ENCODE measurements at places on chromosomes 3 and 15. TPM values are rescaled to one million over a fixed set of nuclear protein-coding genes. Genes with fewer than 3 reads are reported as not detected.

Gene SNTN
- total RNA-seq = not detected

Gene CADPS
- 16.4 TPM for total RNA-seq

Gene CHST14
- 15.6 TPM for total RNA-seq

DNA sequence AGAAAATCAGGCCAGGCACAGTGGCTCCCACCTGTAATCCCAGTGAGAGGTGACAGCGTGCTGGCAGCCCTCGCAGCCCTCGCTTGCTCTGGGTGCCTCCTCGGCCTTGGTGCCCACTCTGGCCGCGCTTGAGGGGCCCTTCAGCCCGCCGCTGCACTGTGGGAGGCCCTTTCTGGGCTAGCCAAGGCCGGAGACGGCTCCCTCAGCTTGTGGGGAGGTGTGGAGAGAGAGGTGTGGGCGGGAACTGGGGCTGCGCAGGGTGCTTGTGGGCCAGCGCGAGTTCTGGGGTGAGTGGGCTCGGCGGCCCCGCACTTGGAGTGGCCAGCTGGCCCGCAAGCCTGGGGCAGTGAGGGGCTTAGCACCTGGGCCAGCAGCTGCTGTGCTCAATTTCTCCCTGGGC lies 252.6 kb downstream of the FOXP1 start:
- DNase-seq = no peak
- H3K4me3 ChIP-seq = no peak overlapping the region
- H3K27ac ChIP-seq = no peak overlapping the region
- H3K36me3 ChIP-seq = no peaks in the 10 kb centered on the region

DNA sequence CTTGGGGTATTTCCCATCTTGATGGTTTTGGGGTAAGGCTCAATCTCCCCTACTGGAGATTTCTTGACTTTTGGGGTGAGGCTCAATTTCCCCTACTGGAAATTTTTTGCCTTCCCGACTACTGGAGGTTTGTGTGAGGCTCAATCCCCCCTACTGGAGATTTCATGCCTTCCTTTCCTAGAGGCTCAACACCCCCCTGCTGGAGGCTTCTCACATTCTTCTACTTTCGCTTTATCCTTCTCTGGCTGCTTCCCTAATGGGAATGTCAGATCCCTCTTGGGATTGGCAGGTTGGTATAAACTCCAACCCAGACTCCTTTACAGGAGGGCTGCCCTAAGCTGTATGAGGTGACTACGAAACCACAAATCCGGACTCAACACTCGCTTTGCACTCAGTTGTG lies 49.2 kb downstream of the KATNBL1 start:
- no peak overlapping the region for H3K27ac ChIP-seq
- H3K4me1 ChIP-seq = no peaks in the 10 kb centered on the region
- H3K27me3 ChIP-seq = no peaks in the 10 kb centered on the region
- peak; percentile 41 for DNase-seq
- peaks cover 23% of the 10 kb centered on the region for H3K36me3 ChIP-seq

DNA sequence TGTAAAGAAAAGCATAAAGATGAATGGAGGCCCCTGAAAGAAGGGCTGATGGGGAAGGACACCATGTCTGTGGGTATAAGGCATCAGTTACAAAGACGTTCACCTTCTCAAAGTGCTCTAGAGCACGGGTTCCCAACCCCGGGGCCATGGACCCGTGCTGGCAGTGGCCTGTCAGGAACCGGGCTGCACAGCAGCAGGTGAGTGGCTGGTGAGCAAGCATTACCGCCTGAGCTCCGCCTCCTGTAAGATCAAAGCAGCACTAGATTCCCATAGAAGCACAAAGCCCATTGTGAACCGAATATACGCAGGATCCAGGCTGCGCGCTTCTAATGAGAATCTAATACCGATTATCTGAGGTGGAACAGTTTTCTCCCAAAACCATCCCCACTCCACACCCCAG lies 25.7 kb downstream of the MYO1E start:
- peaks cover 44% of the 10 kb centered on the region for H3K4me1 ChIP-seq
- no peaks in the 10 kb centered on the region for H3K27me3 ChIP-seq
- H3K4me3 ChIP-seq = no peak overlapping the region
- H3K36me3 ChIP-seq = no peaks in the 10 kb centered on the region
- DNase-seq = peak; percentile 41
- no peak overlapping the region for H3K27ac ChIP-seq

DNA sequence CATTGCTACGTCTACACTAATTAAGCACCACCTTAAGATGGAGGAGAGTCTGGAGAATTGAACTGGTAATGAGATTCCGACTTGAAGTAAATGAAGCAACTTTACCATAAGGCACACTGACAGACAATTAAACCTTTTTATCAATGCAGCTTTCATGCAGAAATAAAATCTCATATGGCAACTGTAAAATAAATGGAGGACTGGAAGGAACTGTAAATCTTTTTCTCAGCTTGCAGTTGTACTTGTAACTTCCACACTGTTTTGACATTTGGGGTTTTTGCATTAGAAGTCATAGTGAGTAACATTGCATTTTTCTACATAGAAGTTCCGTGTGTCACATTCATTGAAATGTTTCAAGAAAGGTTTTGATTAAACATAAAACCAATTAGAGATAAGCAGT lies 705.3 kb downstream of the NLGN1 start:
- H3K27ac ChIP-seq = no peak overlapping the region
- H3K4me1 ChIP-seq = peaks cover 20% of the 10 kb centered on the region
- H3K36me3 ChIP-seq = no peaks in the 10 kb centered on the region
- H3K4me3 ChIP-seq = no peak overlapping the region
- H3K27me3 ChIP-seq = no peaks in the 10 kb centered on the region

GRCh38 chr15:60830479-60830878 lies 351.5 kb upstream of the ICE2 start:
- H3K36me3 ChIP-seq = no peaks in the 10 kb centered on the region
- no peak for DNase-seq
- H3K27ac ChIP-seq = no peak overlapping the region
- H3K4me3 ChIP-seq = no peak overlapping the region
- peaks cover 20% of the 10 kb centered on the region for H3K4me1 ChIP-seq

- H3K4me3 ChIP-seq = no peak overlapping the region
- no peak overlapping the region for H3K27ac ChIP-seq
- no peaks in the 10 kb centered on the region for H3K36me3 ChIP-seq
- DNase-seq = no peak
Measured at GRCh38 chr3:151345859-151346258, 16.5 kb upstream of the P2RY13 start.

GRCh38 chr3:136262559-136262958 lies 12.4 kb downstream of the PCCB start:
- no peaks in the 10 kb centered on the region for H3K27me3 ChIP-seq
- DNase-seq = no peak
- no peaks in the 10 kb centered on the region for H3K4me1 ChIP-seq
- H3K4me3 ChIP-seq = no peak overlapping the region
- H3K36me3 ChIP-seq = peaks cover 20% of the 10 kb centered on the region
